ENCODE measurements at places on chromosomes 1 and 21. TPM values are rescaled to one million over a fixed set of nuclear protein-coding genes. Genes with fewer than 3 reads are reported as not detected.

The PCAT6 gene
- total RNA-seq: not detected

The RNU1-3 gene
- 1,390 TPM for total RNA-seq

The TDRD5 gene
- not detected for total RNA-seq

The SERINC2 gene
- total RNA-seq: 1.7 TPM

The CRYZL1 gene
- 36.7 TPM for total RNA-seq

The PLA2G5 gene
- total RNA-seq: 3.9 TPM

The NOS1AP gene
- not detected for total RNA-seq

The RUNX1 gene
- total RNA-seq: 12.1 TPM

The ZNF669 gene
- 6.3 TPM for total RNA-seq

The BRDT gene
- total RNA-seq: not detected

The CXADR gene
- total RNA-seq: 1.3 TPM

The FAM43B gene
- not detected for total RNA-seq

All from aortic smooth muscle cell (primary cell).